ENCODE measurements at places on chromosomes 12 and 14. TPM values are rescaled to one million over a fixed set of nuclear protein-coding genes. Genes with fewer than 3 reads are reported as not detected.
A peak's percentile ranks its signal among the peaks of the same experiment; 100 is the strongest.

Gene RPGRIP1
- not detected for total RNA-seq

- ATAC-seq, result no peak
These were observed 199.0 kb upstream of the GRIP1 start for GRCh38 chr12:66877925-66878324.

DNA sequence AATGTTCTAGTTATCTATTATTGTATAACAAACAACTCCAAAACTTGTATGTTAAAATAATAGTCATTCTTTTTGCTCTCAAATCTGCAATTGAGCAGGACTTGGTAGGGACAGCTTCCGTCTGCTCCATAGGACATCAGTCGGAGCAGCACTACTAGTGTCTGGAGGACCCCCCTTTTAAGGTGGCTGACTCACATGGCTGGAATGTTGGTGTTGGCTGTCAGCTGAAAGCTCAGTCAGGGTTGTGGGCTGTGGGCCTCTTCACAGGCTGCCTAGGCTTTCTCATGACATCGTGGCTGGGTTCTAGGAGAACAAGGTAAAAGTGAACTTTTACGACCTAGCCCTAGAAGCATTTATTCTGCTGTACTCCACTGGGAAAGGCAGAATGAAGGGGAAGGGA, 160.6 kb downstream of the ANO4 start:
- ATAC-seq, result no peak

- no peak for ATAC-seq
These were observed 27.6 kb downstream of the TSPAN11 start for GRCh38 chr12:30953951-30954751.

Gene NPAS3
- total RNA-seq, result 0.08 TPM

Gene FAM90A1
- 0.16 TPM for total RNA-seq

Gene IFT81
- 2.5 TPM for total RNA-seq

DNA sequence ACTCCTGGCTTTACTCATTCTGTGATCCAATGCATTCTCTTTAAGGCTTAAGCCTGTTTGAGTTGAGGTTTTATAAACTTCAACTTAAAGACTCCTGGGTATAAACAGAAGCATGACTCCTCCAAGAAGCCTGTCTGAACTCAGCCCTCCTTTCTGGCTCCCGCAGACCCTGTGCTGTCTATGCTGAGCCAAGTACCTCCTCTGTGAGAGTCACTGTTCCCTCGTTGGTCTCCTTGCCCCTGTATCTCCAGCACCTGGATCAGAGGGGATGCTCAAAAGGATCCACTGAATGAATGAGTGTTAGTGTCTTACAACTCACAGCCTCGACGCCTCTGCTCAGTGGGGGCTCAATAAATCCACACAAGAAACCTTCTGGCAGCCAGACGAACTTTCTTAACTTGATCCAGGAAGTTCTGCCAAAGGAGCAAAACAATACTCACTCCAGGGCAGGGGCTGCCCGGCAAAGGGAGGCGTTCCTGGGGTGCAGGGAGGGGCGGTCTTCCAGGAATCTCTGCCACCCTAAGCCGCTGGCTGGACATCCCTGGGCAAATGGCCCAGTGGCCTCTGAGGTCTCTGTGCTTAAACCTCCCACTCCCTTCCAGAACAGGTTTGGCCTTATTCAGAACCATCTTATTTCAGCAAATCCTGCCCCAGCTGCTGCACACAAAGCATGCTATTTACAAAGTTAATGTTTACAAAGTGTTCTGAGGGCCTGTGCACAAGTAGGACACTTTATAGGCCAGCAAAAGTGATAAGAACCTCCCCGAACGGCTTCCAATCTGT, 32.9 kb downstream of the MAP1LC3B2 start:
- peak; percentile 85 for ATAC-seq

Gene GALNT8
- not detected for total RNA-seq

Gene ADCY6
- 11.1 TPM for total RNA-seq

DNA sequence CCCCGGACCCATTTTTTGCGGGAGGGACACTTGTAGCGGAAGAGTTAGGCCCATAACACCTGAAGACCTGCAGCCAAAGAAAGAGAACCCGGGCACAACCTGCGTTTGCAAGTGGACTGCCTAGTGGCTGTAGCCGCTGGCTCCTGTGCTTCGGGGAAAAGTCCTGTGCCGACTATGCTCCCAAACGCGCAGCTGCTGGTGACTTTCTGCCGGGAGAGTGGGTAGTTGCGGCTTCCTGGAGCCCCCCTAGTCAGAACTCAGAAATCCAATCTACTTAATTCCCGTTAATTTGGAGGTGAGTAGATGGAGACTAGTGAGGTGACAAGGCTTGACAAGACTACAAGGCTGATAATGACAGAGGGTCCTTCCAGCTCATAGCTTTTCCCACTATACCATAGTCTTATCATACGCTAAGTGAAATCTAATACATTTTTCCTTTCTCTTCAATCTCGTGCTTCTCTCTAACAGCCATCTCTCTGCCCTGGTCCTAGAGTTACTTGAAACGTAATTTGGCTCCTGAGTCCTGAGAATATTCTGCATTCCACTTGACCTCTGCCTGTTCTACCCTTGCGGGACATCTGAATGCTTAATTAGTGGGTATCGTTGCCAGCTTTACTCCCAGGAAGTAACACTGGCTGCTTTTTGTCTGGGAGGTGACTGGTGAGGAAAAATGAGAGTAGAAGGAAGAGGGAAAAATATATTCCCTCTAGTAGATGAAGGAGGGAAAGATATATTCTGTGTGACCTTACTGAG, 556 bp downstream of the MTHFD1 start:
- peak; percentile 19 for ATAC-seq

Gene INSM2
- not detected for total RNA-seq

DNA sequence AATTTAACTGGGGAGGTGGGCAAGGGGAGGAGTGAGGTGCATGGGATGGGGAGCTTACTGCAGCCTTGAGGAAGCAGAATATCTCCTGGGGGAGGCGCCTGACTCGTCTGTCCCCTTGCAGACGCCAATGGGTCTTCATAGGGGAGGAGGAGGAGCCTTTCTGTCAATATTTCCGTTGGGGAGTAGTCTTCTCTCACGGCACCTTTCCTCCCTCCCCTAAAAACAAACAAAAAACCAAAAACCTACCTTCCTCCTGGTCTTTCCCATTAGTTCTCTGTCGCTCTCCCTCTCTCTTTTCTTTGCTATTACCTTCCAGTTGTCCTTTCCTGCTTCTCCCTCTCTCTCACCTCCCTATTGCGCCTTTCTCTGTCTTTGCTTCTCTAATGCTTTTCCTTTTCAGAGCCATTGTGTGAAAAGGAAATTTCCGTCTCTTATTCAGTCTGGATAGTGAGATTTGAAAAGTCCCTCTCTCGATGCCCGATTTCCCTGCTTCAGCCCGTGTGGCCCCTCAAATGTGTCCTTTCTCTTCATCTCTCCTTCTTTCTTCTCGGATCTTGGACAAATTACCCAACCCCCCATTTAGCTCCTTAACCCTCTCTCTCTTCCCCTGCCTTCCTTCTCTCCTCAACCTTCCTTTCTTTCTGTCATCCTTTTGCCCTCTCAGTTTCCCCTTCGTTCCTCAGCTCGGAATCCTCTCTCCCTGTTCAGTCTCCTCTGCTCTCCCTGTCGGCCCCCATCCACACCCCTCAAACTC, 5.9 kb downstream of the GPR84 start:
- no peak for ATAC-seq

GRCh38 chr12:92879698-92880322, 49.3 kb downstream of the EEA1 start:
- ATAC-seq, result no peak

- ATAC-seq, result no peak
These were observed 66.1 kb upstream of the ARID2 start for GRCh38 chr12:45663455-45663854.

GRCh38 chr12:45268672-45269411, 52.9 kb downstream of the ANO6 start:
- peak; percentile 69 for ATAC-seq

Gene TAS2R43
- total RNA-seq, result 0.84 TPM

Gene PLEKHH1
- 4.5 TPM for total RNA-seq

GRCh38 chr12:29971446-29971845, 187.7 kb upstream of the TMTC1 start:
- no peak for ATAC-seq

Gene TIMM9
- 33.8 TPM for total RNA-seq

GRCh38 chr12:6392504-6392903, 8.5 kb downstream of the LTBR start:
- peak; percentile 60 for ATAC-seq

Gene RERG
- total RNA-seq, result 1.9 TPM

- ATAC-seq, result no peak
These were observed 172.1 kb downstream of the TSPAN9 start for GRCh38 chr12:3249081-3249800.

GRCh38 chr12:54419088-54419887, at the start of gene ITGA5:
Gene ITGA5 (minus strand): TSS chr12:54419266. CDS start chr12:54419198, 68 bp downstream.
- ATAC-seq, result peak; percentile 54

GRCh38 chr12:112606611-112607365, 184.8 kb upstream of the RPH3A start:
- no peak for ATAC-seq

- ATAC-seq, result no peak
These were observed 40.2 kb upstream of the RIN3 start for GRCh38 chr14:92473261-92473968.

DNA sequence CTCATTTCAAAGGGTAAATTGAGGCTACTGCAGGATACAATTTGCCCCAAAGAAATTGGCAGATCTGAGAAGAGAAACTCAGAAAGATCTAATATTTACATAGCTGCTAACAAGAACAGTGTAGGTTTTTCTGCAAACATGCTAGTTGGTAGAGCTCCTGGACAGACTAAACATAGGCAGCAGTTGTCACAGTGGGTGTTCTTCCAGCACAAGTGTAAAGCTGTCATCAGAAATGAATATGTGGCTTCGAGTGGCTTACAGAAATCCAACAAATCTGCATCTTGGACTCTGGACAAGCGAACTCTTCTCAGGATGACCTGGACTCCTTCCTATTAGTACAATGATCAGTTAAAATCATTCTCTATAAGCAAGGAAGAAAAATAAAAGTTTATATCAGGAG, 5.9 kb downstream of the CBX5 start:
- ATAC-seq, result no peak

DNA sequence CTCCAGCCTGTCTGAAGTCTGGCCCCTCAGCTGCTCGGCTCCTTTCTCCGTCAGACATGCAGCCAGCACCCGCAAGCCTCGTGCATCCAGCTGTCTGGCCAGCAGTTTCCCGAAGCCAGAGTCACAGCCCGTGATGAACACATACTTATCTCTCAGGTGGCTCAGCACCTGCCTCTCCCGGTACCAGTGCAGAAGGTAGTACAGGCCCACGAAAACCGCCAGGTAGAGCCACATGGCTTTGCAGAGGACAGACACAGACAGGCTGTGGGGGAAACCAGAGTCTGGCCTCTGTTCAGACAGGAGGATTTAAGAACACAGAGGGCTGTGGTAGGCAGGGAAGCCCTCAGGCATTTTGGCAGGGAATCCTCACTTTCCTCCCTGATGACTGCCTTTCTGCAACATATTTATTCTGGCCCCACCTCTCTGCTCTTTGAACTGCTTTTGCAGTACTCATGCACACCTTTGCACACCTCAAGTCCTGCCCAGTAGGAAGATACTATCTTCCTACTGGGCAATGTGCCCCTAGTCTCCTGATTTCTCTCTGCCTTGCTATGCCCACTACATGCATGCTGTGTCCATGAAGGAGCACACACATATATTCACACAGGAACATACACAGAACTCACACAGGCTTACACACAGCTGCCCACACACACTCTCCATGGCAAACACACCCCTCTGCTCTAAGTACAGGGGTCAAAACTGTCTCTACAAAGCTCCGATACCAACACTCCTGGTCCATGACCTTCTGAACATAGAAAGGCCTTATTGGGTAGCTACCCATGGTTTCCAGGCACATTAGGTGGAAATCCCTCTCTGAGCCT, at the start of gene RDH16:
TSS of gene RDH16 (minus strand) at position 380 of the 824 bp plus-strand sequence. CDS start at position 234, 146 bp downstream.
- ATAC-seq, result peak; percentile 93

DNA sequence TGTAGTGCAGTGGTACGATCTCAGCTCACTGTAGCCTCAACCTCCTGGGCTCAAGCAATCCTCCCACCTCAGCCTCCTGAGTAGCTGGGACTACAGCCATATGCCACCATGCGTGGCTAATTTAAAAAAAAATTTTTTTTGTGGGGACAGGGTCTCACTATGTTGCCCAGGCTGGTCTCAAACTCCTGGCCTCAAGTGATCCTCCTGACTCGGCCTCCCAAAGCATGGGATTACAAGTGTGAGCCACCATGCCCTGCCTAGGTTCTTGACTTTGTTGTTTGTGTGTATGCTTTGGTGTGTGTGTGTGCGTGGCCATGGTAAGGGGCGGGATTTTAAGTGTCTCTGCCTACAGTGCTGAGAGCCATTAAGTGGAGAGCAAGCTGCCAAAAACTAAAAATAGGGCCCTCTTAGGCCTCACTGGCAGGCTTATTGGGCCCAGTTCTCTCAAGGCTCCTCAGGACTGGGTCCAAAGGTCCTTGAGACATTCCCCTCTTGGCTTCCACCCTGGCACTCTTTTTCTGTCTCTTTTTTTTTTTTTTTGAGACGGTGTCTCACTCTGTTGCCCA, 5.1 kb downstream of the COX14 start:
- no peak for ATAC-seq

Gene ZBTB39
- 2.6 TPM for total RNA-seq

DNA sequence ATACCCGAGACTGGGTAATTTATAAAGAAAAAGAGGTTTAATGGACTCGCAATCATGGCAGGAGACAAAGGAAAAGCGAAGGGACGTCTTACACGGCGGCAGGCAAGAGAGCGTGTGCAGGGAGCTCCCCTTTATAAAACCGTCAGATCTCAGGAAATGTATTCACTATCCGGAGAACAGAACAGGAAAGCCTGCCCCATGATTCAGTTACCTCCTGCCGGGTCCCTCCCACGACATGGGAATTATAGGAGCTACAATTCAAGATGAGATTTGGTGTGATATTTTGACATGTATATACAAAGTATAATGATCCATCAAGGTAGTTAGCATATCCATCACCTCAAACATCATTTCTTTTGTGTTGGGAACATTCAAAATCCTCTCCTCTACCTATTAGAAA, 2.3 kb upstream of the CDCA4 start:
- ATAC-seq, result no peak

DNA sequence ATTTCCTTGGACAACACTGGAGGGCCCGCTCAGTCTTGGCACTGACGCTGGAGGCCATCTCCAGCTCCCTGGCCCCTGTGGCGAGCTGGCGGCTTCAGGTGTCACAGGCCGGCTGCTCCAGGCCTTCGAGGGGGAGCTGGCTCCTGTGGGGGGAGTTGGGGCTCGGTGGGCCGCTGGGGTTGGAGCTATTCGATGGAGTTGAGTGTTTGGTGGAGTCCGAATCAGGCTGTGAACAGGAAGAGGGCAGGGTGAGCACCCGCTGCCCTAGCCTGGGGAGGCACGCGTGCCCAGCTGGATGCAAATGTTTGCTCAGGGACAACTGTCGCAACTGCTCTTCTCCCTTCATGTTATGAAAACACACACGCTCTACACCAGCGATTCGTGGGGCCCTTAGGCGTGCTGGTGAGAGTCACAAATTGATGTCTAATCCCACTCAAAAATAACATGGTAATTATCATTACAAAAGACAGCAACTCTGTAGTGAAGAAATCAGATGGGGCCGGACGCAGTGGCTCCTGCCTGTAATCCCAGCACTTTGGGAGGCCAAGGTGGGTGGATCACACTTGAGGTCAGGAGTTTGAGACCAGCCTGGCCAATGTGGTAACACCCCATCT, 11.3 kb downstream of the AMN start:
- ATAC-seq, result no peak

Gene BDKRB2
- 22.1 TPM for total RNA-seq

Data from esophagus mucosa (tissue), 1 donor.